ENCODE measurements at places on chromosomes 13 and 19.

GRCh38 chr13:111462221-111462764 is 141.9 kb downstream of the TEX29 start:
- no peak for DNase-seq

GRCh38 chr13:113283904-113284303 is 13.1 kb upstream of the LAMP1 start:
- no peak for DNase-seq

DNA sequence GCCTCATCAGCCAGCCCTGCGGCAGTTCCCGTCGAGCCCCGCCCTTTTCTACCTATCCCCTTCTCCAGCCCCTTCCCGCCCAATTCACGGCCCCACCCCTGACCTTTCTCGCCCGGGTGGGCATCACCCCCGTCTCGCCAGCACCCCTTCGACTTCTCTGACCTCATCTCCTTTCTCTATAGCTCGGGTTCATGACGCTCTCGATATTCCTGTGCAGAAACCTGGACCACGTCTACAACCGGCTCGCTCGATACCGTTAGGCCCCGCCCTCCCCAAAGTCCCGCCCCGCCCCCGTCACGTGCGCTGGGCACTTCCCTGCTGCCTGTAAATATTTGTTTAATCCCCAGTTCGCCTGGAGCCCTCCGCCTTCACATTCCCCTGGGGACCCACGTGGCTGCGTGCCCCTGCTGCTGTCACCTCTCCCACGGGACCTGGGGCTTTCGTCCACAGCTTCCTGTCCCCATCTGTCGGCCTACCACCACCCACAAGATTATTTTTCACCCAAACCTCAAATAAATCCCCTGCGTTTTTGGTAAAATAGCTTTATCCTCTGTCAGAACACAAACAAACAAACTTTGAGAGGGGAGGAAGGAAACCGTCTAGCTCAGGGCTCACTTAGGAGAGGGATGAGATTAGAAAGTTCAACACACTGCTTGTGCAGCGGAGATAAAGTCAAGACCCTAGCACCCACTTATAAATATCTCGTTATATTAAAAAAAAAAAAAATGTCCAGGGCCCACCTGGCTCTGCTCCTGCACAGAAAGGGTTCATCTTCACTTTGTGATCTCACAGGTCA is 5.1 kb downstream of the CD37 start:
- no peak for DNase-seq

DNA sequence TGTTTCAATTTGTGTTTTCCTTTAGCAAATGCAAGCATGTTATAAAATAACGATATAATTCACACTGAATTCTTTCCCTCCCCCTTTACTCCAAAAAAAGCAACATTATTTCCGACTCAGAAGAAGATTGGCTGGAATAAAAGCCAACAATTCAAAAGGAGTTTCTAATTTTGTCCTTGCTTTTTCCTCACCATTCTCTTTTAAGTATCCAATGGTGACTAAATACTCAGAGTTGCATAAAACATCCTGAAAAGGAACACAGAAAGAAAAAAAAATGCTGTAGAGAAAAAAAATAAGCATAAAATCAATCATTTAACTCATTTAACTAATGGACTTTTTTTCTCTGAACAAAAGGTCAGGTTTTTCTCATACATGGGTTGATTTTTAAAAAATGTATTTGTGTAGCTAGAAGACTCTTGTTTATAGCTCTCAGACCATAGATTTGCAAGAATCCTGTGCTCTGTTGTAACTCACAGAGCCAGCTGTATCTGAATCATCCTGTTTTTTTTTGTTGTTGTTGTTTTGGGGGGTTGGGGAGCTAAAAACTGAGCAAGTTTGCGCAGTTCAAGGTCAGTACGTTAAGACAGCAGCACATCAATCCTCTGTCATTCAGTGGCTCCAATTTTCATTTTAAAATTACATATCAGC is 108.1 kb downstream of the PCDH17 start:
- DNase-seq: no peak

GRCh38 chr19:43562698-43563241 is 12.6 kb downstream of the XRCC1 start:
- DNase-seq: peak; percentile 76

DNA sequence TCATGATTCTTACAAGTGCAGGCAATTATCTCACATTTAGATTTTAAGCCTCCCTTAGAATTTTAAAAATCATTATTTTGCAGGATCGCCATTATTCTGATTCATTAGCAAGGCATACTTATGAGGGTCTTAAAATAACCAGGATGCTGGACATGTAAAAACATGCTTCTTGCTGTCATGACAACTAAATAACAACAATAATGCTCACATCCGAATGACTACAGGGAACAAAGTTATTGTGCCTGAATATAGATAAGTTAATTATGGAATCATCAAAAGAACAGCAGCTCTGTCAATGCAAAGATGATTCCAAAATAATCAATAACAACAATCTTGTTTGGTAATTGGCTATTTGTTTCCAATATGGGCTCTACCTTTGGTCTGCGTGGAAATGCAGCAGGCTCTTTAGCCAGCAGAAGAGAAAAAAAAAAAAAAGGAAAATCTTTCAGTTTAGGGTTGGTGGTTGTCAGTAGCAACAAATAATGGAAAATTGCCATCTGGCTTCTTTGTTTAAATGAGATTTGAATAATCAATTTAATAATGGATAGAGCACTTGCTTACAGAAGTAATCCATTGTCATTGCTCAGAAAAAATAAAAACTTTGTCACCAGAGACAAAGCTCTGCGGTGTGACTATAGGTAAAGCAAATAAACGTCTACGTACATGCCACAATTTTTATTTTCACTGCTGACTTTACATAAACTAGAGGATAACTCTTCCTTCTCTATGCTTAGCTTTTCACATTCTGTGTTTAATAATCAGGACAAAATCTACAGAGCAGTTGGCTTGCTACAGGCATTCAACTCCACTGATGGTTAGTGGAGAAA is 468.9 kb upstream of the TSHZ3 start:
- DNase-seq: no peak

DNA sequence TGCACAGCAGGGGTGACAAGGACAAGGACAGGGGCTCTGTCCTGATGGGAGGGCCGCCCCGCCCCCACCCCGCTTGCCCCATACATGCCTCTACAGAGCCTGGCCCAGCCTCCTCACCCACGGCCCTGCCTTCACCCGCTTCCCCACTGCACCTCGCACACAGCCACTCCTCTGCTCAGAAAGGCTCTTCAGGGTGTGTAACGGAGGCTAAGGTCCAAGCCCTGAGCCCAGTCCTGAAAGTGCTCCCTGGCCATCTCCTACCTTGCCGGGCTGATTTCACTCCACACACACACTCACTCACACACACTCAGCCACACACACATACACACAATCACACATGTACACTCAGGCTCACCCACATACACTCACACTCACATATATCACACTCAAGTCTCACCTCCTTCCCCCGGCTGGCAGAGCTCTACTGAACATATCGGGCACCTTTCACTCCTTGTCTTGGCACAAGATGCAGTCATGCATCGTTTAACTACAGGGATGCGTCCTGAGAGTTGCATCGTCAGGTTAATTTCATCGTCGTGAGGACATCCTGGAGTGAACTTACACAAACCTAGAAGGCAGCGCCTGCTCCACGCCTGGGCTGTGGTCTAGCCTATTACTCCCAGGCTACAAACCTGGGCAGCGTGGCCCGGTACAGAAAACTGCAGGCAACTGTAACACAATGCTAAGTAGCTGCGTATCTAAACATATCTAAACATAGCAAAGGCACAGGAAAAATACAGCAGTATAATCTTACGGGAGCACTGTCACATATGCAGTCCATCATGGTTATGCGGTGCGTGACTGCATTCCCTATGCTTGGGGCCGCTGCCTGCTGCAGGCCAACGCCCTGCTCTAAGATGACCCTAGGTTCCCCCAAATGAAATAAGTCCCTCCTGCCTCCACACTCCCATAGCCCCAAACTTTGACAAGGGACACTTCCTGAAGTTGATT is 13.1 kb downstream of the EPS15L1 start:
- no peak for DNase-seq

- no peak for DNase-seq
Observed at GRCh38 chr13:46337700-46338099, 49.4 kb downstream of the RUBCNL start.

DNA sequence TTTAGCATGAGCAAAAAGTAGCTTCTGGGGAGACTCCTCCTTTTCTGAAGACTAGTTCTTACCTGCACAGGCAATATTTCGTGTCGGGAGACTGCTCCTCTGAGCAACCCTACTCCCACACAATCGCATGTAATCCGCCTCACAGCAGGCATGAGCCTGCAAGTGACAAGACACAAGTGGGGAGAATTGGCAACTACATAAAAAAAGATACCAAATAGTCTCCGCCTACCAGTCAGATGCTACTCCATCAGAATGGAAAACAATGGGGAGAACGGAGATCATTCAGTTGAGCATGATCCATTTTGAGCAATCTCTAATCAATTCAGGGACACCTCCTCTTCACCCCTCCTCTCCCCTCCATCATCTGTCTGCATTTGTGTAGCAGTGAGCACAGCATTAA is 321.0 kb downstream of the COG6 start:
- DNase-seq: no peak

DNA sequence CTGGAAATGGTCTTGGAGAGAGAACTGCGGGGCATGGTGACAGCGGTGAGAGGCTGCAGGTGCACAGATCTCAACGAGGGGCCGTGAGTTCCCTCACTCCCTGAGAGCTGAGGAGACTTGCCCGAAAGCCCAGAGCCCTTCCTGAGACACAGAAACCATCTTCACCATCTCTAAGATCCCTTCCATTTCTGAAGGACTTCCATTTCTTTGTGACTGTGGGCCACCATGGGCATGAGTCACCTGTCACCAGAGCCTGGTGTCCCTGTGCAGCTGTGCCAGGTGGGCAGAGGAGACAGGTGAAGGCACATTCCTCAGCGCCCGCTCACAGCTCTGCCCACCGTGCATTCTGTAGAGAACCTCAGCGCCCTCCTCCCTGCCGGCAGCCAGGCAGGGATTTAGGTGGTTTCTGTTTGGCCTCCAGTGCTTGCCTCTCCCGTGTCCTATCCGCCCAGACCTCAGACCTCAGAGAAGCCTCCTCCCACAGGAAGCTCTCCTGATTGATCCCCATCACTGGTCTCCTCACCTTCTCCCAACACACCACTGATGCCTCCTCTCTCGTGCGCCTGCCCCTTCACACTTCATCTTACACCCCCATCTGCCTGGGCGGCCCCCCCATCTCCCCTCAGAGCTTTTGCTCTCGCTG is 24.2 kb downstream of the SH3GL1 start:
- DNase-seq: no peak

DNA sequence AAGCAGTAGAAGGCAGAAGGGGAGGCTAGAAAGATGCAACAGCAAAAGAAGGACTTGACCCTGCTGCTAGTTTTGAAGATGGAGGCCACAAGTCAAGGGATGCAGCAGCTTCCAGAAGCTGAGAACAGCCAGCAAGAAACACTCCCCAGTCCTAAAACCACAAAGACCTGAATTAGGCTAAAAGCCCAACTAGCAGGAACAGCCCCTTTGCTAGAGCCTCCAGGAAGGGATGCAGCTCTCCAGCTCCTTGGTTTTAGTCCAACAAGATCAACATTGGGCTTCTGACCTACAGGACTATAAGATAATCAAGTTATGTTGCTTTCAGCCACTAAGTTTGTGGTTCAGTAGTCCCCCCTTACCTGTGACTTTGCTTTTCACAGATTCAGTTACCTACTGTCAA is 10.5 kb upstream of the LATS2 start:
- DNase-seq: no peak

- DNase-seq: no peak
Observed at GRCh38 chr13:100581504-100581903, 7.1 kb downstream of the GGACT start.

DNA sequence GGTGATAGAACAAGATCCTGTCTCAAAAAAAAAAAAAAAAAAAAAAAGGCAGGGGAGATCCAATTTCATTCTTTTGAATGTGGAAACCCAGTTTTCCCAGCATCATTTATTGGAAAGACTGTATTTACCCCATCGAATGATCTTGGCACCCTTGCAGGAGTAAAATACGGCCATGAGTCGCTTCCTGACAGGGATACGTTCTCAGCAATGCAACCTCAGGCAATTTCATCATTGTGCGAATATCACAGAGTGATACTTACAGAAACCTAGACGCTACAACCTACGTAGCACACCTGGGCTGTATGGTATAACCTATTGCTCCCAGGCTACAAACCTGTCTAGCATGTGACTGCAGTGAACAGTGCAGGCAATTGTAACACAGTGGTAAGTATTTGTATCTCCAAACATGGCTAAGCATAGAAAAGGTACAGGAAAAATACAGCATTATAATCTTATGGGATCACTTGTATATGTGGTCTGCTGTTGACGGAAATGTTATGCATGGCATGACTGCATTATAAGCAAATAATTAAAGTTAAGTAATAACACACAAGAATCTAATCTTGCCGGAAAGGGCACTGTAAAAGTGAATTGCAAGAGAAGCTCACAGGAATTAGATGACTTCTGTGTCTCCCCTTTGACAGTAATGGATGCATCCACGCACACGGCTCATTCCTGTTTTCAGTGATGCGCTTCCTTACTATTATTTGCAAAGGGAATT is 24.1 kb downstream of the RFX2 start:
- no peak for DNase-seq

DNA sequence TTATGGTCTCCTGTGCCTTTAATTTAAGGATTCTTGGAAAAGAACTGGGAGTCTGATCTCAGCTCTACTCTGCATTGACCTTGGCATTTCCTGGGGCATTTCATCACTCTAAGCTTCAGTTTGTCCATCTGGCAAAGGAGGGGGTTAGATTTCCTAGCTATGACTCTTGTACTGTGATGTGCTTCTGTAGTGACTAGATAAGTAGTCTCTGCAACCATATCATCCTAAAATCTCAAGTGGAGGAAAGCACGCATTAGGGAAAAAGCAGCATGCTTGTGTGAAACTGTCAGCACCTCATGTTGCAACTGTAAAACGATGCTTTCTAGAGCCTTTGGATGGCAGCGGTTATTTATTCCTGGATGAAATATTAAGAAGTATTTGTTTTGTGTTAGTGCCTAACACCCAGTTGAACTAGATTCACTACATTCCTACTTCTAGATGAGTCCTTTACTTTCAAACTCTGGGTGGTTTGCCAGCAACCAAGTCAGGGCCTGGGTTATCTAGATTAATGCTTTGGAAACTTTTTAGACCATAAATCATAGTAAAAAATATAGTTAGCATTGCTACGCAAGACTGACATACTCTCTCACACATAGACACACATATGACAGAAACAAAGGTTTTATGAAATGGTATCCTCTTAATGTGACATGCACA is 6.8 kb downstream of the WDFY2 start:
- DNase-seq: no peak

DNA sequence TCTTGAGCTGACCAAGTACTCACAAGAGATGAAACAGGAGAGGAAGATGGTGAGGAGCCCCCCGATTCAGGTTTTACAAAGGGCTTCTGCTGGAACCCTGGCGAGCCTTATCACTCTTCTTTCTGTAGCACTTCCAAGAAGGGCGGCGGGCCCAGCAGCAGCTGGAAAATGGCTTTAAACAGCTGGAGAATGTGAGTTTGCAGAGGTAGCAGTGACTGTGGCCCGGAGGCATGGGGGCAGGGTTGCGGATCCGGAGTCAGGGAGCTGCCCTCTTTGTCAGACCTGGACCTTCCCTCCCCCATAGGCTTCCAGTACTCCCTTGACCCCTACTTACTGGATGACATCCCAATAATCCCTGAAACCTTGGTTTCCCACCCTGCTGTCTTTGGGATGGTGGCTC is 3.6 kb downstream of the TRIP10 start:
- DNase-seq: no peak
